NAMALWA (cell line): ENCODE measurements at places on chromosomes 3 and 15.

DNA sequence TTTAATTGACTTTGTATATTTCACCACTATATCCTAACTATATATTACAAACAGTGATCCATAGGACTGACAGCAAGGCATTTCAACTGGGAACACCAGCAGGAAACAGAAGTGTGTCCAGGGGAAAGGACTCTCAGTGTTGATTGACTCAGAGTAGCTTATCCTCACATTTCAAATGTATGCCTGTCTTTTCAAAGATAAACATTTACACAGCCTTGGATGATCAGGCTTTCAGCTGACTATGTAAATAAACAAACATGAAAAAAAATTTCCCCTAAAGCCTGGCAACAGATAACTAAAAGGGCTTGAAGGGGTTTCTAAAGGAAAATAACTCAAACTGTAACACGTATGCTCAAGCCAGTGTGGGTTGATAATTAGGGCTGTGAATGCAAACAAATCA lies 321.8 kb downstream of the TBC1D5 start:
- DNase-seq = no peak

GRCh38 chr3:24519368-24520100 lies 24.9 kb upstream of the THRB start:
- DNase-seq = no peak

- peak; percentile 29 for DNase-seq
Measured at GRCh38 chr3:177194299-177194698, 3.0 kb downstream of the TBL1XR1 start.

DNA sequence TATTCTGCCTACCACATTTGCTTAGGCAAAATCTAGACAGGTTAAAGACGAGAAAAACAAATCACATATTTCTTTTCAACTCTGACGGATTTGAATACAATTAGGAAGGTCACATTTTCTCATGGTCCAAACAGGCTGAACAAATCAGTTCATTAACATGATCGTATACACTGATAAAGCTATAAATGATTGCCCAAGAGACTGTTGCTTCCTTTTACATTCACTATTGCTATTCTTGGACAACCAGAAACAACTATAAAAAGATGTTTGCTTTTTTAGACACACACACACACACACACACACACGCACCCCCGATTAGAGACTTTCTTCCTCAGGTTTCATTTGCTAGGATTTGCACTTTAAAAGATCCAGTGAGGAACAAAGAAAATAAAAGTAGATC lies 122.3 kb upstream of the BHLHE40 start:
- DNase-seq = no peak

DNA sequence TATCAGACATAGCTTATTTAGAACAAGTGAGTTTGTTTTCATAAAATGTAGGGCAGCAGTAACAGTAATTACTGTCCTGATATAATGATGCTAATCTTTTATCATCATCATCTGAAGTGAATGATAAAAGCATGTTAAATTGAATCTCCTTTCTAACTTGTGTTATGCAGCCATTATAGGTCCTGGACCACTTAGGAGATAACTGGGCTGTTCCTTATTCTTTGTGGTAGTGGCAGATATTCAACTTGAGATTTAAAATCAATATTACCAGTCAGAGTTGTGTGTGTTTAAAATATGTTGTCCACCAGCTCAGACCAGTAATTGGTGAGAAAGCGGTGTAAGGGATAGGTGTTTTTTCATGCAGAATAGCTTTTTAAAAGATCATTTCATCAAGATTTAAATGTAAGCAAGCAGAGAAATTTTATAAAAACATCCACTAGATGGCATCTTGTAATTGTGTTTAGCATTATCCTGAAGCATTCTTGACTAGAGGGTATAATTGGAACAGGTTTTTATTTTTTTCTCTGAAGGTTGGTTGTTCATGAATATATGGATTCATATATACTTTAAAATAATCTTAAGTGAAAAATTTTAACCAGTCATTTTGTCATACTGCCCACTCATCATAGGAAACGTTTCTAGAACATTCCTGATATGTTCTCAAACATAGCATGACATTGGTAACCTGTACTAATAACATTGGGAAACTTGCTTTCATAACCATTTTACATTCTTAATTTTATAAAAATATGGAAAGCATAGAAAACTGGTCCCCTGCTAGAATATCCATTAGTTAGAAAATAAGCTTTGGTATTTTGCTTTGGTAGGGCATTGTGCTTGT lies 153.9 kb downstream of the BBX start:
- peak; percentile 60 for DNase-seq

- DNase-seq = no peak
Measured at GRCh38 chr15:28005004-28005527, 94.0 kb downstream of the OCA2 start.

DNA sequence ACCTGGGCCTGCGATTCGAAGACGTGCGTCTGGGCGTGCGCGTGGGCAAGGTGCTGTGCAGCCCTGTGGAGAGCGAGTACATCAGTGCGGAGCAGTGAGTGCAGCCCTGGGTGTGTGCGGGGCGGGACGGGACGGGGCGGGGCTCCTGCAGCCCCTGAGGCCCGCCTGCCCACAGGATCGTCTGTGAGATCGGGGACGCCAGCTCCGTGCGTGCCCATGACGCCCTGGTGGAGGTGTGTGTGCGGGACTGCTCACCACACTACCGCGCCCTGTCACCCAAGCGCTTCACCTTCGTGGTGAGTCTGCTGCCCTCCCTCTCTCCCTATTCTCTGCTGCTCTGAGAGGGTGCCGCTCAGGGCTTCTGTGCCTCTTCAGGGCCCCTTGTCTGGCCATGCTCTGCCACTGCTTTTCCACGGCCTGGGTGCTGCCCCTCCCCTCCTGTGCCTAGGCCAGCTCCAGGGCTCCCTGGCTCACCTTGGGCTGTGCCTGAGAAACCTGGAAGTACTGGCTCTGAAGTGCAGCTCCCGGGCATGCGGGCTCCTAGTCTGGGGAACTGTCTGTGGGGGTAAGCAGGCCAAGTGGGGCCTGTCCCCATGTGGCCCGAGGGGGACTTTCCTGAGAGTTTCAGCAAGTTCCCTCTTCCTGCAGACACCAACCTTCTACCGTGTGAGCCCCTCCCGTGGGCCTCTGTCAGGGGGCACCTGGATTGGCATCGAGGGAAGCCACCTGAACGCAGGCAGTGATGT lies 31.8 kb downstream of the PLXNA1 start:
- no peak for DNase-seq

DNA sequence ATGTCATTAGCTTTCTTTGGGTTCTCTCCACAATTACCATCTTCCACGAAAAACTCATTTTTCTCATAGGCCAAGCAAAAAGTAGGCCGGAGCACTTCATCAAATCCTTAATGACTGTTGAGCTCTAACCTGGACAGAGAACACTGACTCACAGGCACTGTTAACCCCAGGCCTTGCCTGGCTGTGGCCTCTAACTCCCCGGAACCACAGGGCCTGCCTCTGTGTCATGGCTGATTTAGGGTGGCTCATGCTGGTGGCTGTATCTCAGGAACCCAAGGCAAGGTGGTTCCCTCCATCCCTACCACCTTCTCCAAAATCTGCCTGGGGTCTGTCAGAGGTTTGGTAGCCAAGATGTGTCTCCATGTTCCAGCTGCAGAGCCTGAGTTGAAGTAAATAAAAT lies 3.6 kb downstream of the CRTAP start:
- DNase-seq = no peak

DNA sequence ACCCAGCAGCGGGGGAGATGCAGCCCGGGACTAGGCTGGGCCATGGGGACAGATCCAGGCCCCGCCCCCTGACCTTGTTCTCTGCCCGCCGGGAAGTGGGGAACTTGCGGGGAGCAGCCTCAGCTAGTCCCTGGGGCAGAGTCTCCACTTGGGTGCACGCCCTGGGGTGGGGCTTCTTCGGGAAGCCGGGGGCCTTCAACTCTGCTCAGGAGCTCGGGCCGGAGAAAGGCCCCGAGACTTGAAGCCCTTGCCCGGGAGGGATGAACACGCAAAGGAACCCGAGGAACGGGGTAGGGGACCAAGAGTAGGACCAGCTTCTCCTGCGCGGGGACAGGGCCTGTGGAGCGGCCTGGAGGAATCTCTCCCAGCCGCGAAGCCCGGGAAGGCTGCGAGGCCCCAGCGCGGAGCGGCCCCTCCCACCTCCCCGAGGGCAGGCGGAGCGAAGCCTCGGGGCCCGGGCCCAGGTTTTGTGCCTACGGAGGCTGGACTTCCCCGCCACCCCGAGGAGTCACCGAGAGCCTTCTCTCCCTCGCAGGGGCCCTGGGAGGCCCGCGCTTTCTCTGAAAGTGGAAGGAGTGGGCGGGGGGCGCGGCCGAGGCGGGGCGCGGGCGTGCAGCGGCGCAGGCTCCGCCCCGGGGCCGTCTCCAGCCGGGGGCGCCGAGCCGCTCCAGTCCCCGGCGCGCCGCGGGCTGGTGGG lies at the start of gene ITPKA:
Gene ITPKA (plus strand): TSS at position 670 of the 697 bp plus-strand sequence. CDS start 54 bp downstream, outside the sequence.
- DNase-seq = peak; percentile 69

- no peak for DNase-seq
Measured at GRCh38 chr3:100609305-100609704, at the start of gene ADGRG7. Gene ADGRG7 (plus strand): TSS chr3:100609601. CDS start chr3:100609857, 256 bp downstream.

DNA sequence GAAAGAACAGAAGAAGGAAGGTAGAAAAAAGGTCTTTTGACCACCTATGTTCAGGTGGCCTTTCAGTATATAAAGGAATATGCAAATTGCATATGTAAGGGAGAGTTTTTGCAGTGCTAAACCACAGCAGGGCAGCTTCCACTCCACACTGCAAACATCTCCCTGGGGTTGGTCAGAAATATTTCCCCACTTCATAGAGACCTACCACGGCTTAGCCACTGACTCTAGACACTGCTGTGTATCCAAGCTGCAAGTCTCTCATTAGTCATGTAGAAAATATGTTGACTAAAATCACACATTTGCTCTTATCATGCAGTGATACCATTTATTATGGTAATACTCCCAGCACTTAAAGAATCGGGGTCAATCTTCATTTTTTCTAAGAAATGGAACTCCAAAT lies 214.9 kb upstream of the NR2F2 start:
- DNase-seq = no peak

DNA sequence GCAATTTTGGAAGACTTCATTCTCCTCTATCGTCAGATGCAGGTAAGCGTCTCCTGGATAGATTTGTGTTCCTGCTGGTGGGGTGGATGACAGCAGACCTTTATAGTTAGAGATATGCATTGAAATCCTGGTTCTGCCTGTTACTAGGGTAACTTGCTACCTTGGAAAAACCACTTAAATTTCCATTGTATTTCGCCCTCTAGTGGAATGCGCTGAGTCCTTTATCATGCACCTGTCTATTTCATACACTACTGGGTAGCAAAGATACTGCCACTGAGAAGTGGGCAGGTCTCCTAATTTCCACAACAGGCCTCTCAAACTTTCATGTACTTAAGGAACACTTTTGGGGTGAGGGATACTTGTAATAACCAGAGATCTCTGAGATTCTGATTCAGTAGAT lies 209.5 kb upstream of the SUCLG2 start:
- peak; percentile 7 for DNase-seq

GRCh38 chr3:156493887-156494286 lies 61.0 kb downstream of the SSR3 start:
- DNase-seq = no peak

- no peak for DNase-seq
Measured at GRCh38 chr3:71384388-71384787, 199.1 kb downstream of the FOXP1 start.
